ENCODE measurements at places on chromosomes 16 and 17.

DNA sequence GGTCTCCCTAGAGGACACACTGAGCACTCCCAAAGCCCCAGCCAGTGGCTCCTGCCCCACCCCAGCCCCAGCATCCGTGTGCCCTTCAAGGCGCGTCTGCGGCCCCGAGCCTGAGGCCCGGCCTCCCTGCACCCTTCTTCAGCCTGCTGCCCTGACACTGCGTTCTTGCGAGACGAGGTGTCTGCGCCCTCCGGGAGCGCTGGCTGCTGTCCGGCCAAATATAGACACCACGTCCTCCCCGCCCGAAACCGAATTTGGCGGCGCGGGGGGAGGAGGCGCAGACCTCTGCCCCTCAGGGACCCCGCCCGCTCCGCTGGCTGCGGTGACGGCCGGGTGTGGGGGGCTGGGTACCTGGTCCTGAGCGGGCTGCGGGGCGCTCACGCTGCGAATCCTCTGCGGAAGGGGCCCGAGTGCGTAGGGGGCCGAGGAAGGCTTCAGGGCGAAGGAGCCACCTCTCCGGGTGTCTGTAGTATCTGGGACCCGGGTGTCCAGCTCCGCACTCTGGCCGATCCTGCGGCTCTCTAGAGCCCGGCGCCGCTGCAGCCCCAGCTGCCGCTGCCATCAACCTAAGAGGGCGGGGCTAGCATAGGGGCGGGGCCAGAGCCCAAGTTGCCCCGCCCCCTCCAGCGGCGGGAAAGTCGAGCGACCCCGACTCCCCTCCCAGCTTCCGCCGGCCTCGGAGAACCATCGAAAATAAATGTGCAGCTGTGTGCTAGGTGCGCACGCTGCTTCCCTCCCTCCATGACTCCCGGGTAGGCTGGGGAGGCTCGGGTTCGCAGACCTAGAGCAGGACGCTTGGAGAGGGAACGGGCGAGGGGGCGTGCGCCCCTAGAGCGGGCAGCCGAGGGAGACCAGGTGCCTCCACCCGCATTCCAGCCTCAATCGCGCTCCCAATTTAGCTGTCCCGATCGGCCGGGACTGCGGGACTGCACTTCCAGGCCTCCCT lies at the start of gene CORO6:
Gene CORO6 (minus strand): TSS at position 576 of the 946 bp plus-strand sequence. CDS start 1,491 bp downstream, outside the sequence.
- DNase-seq: no peak

DNA sequence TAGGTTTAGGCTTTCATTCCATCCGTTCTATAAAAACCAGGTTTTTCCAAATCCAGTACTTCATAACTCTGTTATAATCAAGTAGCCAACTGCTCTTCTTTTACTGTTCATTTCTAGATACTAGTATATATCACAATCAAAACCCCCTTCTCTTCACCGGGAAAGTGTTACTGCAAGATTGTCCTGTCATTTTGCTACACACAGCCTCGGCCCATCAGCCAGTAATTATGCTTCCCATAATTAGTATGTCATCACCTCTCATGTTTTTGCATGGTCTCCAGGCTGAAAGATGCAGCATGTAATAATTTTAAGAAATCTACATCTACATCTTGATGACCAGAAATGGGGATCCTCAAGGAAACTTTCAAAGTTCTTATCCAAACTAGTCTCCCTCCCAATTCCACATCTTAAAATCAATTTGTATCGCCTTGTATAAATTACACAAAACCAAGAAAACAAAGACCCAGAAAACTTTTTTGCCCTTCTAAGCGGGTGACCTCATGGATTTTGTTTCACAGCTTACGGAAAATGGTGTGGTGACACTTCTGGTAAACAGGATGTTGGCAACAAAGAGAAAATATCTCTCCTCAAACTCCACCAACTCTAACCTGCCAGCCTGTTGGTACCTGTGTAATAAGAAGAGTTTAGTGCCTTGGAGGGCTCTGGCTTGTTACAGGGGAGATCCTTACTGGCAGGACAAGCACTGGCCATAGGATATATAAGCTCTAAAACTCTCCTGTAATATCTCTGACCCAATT lies 9.3 kb downstream of the TACO1 start:
- DNase-seq: no peak

GRCh38 chr16:48383877-48384519 lies 1.2 kb downstream of the SIAH1 start:
- no peak for DNase-seq

DNA sequence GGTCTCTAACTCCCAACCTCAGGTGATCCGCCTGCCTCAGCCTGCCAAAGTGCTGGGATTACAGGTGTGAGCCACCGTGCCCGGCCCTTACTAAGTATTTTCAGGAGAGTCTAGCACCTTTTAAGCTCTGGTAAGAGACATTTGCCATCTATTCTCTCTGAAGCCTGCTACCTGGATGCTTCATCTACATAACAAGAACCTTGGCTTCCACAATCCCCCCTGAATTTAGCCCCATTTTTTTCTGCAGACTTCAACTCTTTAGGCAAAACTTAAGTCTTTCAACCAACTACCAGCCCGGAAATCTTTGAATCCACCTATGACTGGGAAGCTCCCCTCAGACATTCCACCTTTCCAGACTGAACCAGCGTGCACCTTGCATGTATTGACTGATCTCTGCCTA lies 14.0 kb upstream of the UBE2I start:
- no peak for DNase-seq

- DNase-seq: no peak
Observed at GRCh38 chr17:56594320-56595107, 1.0 kb downstream of the NOG start.

GRCh38 chr17:15782866-15783265 lies 50.8 kb downstream of the TBC1D26 start:
- no peak for DNase-seq

GRCh38 chr17:6695051-6695450 lies 18.1 kb downstream of the SLC13A5 start:
- DNase-seq: no peak

DNA sequence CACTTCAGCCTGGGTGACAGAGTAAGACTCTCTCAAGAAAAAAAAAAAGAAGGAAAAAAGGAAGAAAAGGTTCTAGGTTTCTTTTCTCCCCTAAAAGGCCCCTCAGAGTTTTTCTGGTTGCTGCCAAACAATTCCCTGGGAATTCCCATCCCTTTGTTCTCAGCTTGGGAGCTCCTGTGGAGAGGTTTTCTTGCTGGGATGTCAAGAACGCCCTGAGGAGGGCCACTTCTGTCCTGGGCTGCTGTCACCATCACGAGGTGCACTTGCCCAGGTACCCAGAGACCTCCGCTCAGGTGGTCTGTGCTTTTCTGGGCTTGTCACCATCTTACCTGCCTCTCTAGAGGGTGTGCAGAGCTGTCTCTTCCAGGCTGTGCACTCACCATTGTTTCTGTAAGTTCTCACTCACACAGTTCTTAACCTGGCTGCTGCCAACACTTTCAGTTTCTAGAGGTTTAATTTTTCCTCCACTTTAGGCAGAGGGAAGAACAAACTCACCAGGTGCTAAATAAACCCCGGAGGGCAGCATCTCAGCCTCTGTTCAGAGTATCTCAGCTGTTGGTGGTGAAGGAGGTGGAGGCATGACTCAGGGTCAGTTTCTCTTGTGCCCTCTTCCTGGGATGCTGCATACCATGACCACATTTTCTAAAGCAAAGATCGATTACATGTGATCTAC lies 2.4 kb upstream of the COX6A2 start:
- DNase-seq: no peak

Measured in NCI-H2081 treated with DMSO at 0.1 percent for 48 hours (cell line).